Endothelial cell (in vitro differentiated cells): ENCODE measurements at places on chromosomes 12 and 14. TPM values are rescaled to one million over a fixed set of nuclear protein-coding genes. Genes with fewer than 3 reads are reported as not detected.

GRCh38 chr12:87812681-87813080 lies 216.5 kb downstream of the C12orf50 start:
- DNase-seq = no peak

DNA sequence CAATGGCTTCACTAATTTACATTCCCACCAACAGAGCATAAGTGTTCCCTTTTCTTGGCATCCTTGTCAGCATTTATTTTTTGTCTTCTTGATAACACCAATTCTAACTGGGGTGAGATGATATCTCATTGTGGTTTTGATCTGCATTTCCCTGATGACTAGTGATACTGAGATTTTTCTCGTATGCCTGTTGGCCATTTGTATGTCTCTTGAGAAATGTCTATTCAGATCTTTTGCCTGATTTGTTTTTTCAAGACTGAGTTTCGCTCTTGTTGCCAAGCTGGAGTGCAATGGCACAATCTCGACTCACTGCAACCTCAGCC lies 4.7 kb upstream of the PLD4 start:
- no peak for DNase-seq

DNA sequence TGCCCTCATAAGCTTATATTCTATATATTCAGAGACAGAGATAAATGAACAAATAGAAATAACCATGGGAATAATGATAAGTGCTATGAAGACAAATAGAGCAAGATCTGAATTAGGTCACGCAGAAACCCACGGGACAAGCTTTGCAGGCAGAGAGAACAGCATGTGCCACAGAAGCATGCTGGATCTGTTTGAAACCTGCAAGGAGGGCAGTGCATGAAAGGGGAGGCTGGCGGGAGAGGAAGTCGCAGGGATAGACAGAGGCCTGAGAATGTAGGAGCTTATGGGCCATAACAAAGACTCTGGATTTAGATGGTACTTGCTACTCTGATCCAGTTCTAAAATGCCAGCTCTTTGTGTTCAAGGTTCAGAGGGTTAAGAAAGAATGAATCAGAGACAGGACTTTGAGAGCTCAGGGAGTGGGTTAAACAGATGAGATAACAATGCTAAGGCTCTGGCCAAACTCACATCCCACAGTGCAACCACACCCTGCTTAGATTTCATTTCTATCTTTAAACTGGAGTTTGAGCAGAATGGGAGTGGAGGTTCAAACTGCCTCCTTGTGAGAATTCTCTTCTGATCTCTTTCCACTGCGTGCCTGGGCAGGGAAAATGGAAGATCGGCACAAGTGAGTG lies 49.2 kb upstream of the PPP1R12A start:
- no peak for DNase-seq

- no peak for DNase-seq
Observed at GRCh38 chr12:12156828-12157227, 86.1 kb downstream of the BCL2L14 start.

GRCh38 chr14:51367600-51367931 lies 127.5 kb downstream of the TMX1 start:
- DNase-seq = no peak

- DNase-seq = no peak
Observed at GRCh38 chr14:56996721-56997399, 186.6 kb upstream of the OTX2 start.

DNA sequence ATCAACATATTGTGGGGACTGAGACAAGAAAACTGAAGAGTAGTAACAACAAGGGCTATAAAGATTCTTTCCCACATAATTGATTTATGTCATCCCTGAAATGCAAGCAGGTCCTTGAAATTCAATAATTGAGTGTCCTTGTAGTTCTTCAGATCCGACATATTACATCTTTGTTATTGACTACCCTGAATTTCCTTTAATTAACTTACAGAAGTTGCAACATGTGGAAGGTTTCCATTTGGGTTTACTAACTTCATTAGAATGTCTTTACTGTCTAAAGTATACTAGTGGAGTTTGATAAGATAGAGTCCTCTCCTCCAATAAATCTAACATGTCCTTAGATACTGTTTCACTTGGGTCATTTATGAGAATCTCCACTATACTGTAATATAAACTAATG lies 951.8 kb downstream of the SLC6A15 start:
- DNase-seq = no peak

DNA sequence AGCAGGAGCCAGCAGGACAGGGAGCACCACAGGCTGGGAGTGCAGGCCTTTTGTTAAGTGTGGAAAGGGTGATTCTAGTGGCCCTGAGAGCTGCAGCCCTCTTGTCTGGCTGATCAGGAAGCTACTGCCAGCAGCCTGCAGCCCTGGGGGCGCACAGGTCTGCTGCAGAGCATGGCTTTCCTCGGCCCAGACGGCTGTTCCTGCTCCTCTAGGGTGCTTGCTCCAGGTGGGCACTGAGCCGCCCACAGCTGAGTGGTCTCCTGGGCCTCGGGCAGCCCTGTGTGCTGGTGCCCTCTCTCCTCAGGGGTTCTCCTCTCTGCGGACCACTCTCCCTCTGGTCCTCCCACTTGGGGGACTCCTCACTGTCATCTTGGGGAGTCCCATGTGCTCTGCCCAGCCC lies 18.9 kb downstream of the CCDC88C start:
- DNase-seq = no peak

GRCh38 chr14:36654794-36655381 lies 6.8 kb upstream of the PAX9 start:
- no peak for DNase-seq

GRCh38 chr12:120119271-120119973 lies 2.9 kb upstream of the RAB35 start:
- DNase-seq = no peak

DNA sequence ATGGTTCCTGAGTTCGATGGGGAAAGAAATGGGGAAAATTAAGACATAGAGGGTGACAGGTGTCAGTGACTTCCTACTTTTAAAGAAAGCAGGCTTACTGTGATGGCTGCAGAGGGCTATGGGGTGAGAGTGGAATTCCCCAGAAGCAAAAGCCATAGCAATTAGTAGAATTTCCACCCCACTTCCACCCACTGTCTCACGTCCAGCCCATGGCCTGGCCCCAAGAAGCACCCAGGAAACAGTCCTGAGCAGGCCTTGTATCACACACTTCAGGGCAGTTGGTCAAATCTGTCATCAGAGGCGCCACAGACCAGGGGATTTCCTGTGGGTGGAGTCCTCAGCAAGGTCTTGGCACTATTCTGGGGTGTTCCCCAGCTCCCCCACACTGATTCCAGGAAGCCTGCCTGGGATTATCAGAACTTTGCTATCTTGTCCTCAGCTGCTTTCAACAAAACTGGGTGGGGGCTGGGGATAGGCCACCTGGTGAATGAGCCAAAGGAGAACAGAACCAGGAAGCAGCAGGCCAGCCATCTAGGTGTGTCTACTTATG lies 120.1 kb upstream of the CCND2 start:
- DNase-seq = no peak

DNA sequence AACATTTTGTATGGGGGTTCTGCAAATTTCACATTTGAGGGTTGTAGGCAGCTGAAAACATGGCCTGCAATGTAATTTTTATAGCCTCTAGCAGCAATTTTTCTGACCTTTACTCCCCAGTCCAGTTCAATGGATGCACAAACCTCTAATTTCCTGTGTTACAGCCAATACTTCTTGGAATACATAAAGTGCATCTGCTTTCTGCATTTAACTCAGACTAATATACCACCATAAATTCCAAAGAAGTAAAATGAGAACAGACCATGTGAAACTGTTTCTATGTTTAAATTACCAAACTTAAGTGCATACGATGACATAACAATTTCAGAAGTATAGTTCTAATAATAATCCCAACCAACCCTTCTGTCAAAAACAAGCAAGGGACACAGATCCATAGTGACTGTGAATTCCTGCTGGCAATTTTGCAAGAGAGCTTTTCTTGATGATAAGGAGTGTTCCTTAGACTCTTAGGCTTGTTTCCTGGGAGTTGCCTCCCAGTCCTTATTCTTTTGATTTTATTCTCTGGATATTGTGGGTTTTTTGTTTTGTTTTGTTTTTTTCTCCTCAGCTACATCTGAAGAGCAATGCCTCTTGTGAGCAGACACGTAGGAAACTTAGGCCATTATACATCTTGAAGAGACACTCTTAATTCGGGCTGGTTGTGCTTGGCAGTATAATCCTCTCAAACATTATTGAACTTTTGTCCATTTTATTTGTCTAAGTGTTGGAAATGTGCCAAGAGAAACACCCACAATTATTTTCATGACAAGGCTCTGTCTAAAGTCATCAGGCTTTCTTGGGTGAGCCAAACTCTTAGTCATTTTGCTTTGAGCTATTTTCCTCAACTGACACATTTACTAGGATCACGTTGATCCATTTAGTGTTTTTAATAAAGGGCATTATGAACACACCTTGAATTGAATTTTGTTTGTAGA lies 51.3 kb upstream of the RERGL start:
- DNase-seq = no peak

- DNase-seq = no peak
Observed at GRCh38 chr12:116630762-116631161, 71.6 kb downstream of the MAP1LC3B2 start.

DNA sequence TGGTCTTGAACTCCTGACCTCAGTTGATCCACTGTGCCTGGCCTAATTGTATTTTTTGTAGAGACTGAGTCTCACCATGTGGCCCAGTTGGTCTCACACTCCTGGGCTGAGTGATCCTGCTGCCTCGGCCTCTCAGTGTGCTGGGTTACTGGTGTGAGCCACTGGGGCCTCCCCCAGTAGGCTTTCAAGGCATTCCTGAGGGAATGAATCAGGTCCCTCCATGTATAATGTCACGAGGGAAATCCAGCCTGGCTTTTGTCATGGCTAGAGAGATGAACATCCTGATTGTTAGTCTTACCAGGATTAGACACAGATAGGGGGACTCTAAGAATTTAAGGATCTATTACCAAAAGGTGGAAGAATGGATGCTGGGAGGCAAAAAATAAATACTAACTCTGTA lies 51.9 kb downstream of the CPSF2 start:
- no peak for DNase-seq

- DNase-seq = no peak
Observed at GRCh38 chr14:65790172-65790815, 377.8 kb downstream of the FUT8 start.

GRCh38 chr14:88209273-88209672 lies 113.8 kb downstream of the KCNK10 start:
- DNase-seq = no peak

The NFE2 gene
- total RNA-seq = 0.49 TPM

The TAS2R42 gene
- total RNA-seq = not detected

The GPRC5A gene
- 3.4 TPM for total RNA-seq
